Activated naive CD8-positive, alpha-beta T cell treated with anti-CD3 and anti-CD28 coated beads, Interleukin-2, amount 50 U/mL, for 16 hours (primary cell): ENCODE measurements at places on chromosomes 1 and 21.

DNA sequence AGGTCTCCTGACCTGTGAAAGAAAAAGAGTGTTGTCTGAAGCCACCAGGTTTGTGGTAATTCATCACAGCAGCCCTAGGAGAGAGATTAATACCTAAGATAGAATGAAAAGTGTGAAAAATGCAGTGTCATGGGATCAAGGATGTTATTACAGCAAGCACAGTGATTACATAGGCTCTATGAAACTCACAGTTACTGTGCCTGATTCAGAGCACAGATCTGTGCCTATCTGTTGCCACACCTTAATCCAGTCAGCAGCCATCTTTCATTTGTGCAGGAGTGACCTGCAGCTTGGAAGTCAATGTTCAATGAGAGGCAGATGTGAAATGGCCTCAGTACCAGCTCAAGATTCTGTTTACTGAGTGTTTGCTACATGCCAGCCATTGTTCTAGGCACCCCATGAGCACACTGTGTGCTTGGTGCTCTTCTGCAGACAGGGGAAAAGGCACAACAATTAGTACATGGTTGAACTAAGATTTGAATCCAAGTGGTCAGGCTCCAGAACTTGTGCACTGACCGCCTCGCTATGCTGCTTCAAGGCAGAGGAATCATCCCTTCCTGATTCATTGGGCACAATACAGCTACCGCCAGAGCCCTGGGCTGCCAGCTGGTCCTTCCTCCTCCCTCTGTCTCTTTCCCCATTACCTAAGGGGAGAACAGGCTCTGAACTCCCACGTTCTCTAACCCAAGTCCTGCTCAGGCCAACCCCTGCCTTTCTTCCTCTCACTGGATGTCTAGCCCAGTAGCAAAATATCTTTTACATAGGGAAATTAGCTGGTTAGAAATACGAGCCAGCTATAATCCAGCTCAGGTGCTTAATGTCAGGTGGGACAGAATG lies 56.3 kb upstream of the NEK2 start:
- no peak for DNase-seq

- DNase-seq, result no peak
These were observed 3.5 kb upstream of the VASH2 start for GRCh38 chr1:212946872-212947271.

- no peak for DNase-seq
These were observed 47.1 kb upstream of the COL6A2 start for GRCh38 chr21:46050668-46051378.

DNA sequence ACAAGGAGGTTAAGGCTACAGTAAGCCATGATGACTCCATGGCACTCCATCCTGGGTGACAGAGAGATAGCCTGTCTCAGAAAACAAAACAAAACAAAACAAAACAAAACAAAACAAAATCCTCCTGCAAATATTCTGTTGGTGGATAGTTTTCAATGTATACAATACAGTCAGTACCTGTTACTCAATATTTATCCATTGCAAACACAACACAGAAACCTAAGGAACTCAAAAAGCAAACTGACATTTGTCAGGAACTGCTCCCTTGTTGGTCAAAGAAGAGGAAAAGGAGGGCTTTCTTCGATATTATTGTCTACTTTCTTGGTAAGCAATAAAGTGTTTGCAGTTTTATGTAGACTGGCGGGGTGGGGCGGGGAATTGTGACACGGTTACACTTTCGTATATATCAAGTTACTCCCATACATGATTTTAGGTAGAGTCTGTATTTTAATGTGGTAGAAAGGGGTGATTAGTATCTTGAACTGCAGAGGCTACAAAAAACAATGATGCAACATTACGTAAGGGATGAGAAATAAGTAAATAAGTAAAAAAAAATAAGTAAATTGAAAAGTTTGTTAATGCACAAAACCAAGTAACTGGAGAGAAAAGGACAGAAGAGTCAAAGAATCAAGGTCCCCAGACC lies 31.8 kb downstream of the APP start:
- no peak for DNase-seq

DNA sequence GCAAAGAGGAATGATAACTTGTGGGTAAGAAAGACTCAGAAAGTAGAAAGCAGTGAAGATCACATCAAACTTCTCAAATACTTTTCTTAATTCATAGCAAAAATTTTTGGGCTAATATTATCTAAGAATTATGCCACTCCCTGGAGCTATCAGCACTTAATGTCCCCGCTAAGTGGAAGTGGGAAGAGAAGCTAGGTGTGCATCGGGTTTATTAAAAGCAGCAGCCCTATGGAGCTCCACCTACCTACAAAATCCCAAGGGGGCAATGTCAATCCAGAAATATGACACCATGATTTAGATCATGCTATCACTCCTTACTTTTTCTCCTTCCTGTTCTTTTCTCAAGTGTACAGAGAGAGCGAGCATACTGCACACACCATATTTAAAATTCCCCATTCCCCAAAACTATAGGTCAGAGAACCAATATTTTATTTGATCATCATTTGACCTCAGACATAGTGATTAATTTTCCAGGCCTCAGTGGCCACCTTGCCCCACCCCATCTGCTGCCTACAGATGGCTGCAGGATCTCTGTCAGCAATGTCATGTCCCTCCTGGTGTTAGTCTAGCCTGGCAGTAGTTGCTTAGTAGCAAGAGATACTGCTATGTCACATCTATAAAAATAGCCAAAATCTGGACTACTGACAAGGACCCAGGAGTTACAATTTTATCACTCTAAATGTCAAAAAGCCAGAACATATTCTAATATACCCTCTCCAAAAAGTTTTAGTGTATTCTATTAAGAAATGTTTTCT lies 66.6 kb downstream of the MAP3K21 start:
- no peak for DNase-seq

DNA sequence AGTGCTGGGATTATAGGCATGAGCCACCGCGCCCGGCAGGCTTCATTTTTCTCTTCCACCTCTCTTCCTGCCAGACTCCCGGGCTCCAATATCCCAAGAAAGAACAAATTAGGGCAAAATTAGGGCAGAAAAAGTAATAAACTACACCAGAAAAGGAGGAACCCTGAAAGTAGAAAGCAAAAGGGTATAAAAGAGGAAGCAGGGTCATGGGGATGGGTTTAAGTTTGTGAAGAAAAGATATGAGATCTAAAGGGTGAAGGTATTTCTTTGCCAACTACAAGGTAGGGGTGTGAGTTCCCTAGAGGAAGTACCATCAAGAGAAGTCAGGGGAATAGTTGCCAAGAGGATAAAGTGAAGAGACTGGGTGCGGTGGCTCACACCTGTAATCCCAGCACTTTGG lies 9.9 kb downstream of the PTPN22 start:
- DNase-seq, result no peak

- DNase-seq, result no peak
These were observed 21.7 kb upstream of the PROX1 start for GRCh38 chr1:213966122-213966521.

GRCh38 chr1:179164494-179164893 lies 65.0 kb downstream of the ABL2 start:
- no peak for DNase-seq

DNA sequence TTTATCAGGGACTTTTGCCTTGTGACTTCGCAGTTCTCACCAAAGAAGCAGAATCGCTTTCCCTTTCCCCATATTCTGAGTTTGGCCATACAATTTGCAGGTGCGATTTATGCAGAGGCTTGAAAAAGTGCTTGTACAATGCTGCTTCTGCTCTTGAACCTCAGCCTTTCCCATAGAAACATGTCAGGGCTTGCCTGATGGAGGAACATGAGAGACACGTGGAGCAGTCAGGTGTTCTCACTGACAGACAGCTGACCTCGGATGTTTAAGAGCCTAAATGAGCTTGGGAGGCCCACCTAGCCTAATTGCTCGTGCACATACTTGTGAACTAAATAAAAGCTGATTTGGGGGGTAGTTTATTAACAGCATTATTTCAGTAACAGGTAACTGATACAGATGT lies 290.0 kb downstream of the S1PR1 start:
- no peak for DNase-seq

DNA sequence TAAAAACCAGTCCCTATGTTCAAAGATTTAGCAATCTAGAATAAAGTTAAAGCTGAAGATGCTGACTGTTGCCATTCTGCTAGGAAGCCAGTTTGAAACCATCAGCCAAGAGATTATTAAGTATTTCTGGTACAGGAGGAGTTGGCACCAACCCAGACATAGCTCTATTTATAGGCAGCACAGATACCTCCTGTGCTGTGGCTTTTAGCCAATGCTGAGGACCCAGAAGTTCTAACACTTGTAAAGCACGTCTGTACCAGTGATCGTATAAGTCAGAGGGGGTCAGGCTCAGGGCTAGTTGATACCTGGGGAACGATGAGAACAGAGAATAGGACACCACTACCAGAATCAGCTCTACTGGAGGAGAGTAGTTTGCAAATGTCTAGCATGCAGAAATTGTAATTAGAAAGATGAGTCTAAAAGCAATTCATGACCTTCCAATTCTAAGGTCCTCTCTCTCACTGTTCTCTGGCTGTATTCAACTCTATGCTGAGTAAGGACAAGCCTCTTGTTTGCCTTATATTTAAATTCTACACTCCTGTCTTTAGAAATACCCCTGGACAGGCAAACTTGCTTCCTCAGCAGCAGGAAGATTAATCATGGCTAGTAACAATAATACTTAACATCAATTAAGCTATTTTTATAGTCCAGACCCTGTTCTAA lies 96.8 kb upstream of the PALMD start:
- no peak for DNase-seq

- DNase-seq, result no peak
These were observed 2.6 kb downstream of the CTSE start for GRCh38 chr1:206021008-206021625.

- no peak for DNase-seq
These were observed 123.8 kb upstream of the RAB4A start for GRCh38 chr1:229147072-229147471.

- no peak for DNase-seq
These were observed 14.6 kb upstream of the PKP1 start for GRCh38 chr1:201268604-201269151.

DNA sequence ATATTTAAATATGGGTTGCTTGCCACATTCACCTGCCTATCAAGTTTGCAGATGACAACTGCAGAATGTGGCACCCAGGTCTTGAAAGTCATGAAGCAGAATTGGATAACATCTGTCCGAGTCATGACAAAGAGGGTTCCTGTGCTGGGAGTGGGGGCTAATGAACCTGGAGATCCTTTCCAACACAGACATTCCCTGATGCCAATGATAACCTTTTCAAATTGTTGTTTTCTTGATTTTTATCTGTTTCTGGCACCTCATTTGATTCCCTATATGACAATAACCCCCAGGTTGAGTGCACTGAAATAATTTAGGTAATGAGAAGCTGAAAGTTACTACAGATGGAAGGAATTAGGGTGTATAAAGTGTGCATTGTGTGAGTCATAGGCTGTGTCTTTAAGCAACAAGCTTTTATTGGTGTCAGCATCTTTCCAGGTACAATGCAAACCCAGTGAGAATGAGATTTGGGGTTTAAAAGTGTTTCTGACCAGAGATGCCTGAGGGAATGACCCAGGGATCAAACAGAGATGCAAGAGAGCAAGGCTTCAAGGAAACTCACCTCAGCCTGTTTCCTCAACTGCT lies 32.0 kb upstream of the IL10 start:
- no peak for DNase-seq

GRCh38 chr1:227298512-227299240 lies 19.6 kb downstream of the CDC42BPA start:
- no peak for DNase-seq

DNA sequence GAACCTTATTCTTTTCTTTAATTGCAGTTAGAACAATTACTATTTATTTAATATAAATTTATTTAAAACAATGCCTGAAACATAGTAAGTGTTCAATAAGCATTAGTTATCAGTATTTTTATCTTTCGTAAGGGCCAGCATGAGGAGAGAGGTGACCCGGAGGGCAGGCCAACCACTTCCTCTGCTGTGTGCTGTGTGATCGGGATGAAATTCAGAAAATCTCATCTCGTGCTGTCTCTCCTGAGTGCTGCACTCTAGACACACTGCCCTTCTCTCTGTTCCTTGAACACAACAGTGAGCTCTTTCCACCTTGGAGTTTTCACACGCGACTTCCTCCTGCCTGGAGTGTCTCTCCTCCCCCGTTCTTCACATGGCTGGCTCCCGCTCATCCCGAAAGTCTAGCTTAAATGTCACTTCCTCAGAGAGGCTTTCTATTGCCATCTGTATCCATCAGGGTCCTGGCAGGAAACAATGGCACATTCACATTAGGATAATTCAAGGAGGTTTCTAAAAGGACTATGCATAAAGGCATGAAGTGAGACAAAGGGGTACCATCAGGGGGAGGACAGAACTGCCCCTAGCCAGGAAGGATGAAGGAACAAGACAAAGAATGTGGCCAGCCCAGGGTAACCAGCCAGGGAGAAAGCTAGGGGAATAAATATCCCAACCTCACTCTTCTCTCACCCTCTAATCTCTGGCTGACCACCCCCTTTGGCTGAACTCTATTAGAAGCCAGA lies 142.6 kb upstream of the GJB5 start:
- no peak for DNase-seq

GRCh38 chr1:173038875-173039554 lies 11.7 kb downstream of the TNFSF18 start:
- no peak for DNase-seq

- DNase-seq, result no peak
These were observed 215.1 kb downstream of the ST6GALNAC3 start for GRCh38 chr1:76289692-76290091.

- no peak for DNase-seq
These were observed 538 bp downstream of the GBP2 start for GRCh38 chr1:89125240-89125912.

- no peak for DNase-seq
These were observed 1.7 kb downstream of the OSCP1 start for GRCh38 chr1:36448530-36449056.

DNA sequence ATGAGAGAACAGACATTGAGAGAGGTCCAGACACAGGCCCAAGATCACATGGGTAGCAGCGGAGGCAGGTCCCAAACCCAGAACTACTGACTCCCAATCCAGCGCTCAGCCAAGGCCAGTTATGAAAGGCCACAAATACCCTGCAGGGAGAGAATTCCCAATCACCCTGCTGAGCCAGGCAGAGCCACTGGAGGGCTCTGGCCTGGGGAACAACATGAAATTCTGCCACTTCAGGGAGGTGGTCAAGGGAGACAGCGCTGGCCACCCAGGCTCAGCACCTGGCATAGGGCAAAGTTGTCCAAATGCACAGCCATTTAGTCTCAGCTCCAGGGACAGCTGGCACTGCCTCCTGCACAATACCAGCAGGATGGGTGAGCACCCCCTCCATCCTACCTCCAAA lies 27.5 kb downstream of the SLC9A1 start:
- DNase-seq, result no peak

- DNase-seq, result no peak
These were observed 54.3 kb upstream of the TARBP1 start for GRCh38 chr1:234533034-234533891.

GRCh38 chr1:117414943-117415342 lies 47.7 kb downstream of the MAN1A2 start:
- no peak for DNase-seq

- no peak for DNase-seq
These were observed 45.5 kb upstream of the SPOCD1 start for GRCh38 chr1:31861346-31861745.
